ENCODE measurements at places on chromosomes 3 and 15.

DNA sequence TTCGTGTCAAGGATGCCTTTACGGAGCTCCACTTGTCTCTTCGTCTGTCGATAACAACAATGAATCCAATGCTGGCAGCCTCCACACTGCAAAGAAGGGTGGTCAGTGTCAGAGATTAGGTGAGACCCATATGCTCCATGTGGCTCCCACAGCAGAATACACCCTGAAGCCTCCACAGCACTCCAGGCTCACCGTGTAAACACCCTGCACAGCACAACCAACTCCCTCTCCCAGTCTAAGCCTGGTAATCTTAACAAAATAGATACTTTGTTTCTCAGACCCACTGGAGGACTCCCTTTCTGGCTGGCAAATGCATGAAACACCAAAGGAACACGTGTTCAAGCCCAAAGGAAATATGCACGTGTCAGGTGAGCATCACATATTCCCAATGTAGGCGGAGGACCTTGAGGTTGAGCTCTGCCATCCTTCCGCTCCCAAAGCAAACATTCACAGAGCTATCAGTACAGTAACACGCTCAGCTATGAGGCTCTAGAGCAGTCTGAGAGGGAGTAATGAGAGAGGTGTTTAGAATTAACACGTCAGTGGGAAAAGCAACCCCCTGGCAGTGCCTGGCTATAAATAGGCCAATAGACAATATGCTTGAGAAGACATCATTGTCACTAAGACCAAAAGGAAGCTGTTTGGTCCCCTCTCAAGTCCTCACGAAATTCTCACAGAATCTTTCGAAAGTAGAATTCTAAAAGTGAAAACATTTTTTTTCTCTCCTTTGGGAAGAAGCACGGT, 86.7 kb downstream of the MCF2L2 start:
- no peak for DNase-seq

- DNase-seq: no peak
These were observed 78.7 kb downstream of the ITPR1 start for GRCh38 chr3:4571690-4572334.

DNA sequence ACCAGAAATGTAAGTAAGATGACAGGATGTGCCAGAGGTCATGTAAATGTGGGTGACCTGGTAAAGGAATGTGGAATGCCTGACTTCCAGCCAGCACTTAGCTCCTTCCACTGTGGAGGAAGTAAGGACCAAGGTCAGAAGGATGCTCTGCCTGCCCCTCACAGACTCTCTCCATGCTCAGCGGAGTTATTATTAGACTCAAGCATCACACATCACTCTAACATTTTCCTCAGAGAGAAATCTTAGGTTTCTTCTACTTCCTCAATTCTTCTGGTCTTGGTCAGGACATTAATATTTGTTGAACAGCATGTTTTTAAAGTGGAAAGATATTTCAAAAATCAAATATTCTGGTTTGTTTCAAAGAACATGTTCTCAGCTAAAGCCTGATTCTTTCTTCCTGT, 231.4 kb upstream of the WNT5A start:
- DNase-seq: no peak

DNA sequence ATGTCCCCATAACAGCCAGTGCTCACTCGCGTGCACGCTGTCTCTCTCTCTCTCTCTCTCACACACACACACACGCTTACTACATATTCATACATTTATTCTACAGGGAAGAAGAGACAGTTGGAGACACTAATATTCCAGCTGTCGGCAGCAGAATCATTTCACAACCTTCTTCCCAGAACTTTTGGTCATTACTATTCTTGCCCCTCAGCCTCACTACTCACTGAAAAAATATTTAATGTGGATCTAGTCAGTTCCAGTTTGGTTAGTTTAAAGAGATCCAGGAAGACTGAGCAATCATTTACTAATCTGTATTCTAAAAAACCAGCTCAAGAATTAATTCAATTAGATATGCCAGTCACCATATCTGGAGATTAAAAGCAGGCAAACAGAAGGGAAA, 394.9 kb downstream of the PTPRG start:
- DNase-seq: no peak

DNA sequence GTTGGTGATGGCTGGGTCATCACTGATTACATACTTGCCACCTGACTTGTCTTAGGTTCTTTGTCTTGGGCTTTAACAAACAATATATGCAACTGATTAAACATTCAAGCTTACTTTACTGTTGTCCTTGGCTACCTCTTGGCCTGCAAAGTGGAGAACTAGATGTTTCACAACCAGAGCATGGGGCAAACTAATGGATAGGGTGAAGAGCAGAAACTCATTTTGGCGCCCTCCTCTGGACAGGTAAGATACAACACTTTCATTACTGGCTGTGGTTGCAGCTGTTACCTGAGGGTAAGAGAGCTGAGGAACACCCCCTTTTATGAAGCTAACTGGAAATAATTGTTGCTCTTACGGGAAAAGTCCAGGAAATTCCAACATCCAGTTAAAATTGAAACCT, 262.1 kb downstream of the NAALADL2 start:
- DNase-seq: no peak

- peak; percentile 44 for DNase-seq
These were observed 17.3 kb downstream of the KPNA1 start for GRCh38 chr3:122497425-122497824.

DNA sequence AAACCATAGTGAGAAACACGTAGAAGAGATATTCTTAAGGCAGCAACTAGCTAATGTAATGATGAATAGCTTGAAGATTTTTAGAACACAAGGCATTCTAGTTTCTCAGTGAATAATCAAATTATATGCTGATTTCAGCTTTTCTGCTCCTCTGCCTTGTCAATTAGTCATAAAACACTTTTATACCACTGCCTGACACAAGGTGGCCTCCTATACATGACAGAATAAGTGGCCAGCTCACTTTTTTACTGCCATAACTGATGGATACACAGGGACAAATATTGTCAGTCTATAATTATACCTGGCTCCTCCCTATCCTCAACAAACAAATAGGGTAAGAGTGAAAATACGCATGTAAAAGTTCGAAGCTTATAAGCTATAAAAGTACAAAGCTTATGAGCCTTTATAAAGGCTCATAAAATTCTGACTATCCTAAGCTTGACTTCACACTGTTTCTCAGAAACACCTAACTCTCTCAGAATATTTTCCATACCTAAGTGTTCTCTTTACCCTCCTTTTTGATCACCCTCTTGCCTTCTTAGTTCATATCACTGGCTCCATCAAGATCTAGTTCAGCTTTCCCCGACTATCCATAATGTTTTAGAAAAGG, 81.6 kb downstream of the HERC1 start:
- DNase-seq: peak; percentile 34

- DNase-seq: no peak
These were observed 13.9 kb downstream of the BTBD1 start for GRCh38 chr15:83053151-83053550.

DNA sequence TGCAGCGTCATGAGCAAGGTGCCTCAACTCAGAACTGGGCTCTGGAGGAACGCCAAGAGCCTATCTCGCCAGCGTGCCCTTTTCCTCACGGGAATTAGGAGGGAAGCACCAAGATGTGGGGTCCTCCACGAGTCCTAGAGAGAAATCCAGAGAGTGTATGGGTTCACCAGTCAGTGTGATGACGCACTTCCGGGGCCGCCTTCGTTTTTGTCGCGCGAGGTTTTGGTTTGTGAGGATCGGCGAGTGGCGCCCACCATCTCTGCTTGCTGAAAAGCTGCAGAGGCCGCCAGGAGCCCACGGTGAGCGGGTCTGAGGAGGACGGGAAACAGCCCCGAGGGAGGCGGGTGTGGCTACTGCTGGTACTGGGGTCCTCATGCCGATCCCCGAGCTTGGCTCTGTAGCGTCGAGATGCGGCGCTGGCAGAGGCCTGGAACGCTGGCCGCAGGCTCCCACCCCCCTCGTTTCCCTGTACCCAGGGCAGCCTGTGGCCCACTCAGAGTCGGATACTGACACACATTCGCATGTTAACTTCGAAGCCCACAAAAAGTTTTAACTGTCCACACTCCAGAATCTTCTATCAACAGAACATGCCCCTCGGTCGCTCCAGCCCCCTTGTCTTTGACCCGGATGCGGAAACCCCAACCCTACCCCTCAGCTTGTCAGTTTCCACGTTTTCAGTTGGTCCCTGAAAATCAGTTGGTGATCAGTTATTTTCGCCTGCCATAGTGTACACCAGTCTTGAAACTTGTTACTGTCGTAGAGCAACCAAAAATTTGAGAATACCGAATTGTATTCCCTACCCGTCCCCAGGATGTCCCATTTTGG, 30.4 kb downstream of the ZNF662 start:
- no peak for DNase-seq

GRCh38 chr15:65948383-65948782, 79.1 kb downstream of the RAB11A start:
- no peak for DNase-seq

DNA sequence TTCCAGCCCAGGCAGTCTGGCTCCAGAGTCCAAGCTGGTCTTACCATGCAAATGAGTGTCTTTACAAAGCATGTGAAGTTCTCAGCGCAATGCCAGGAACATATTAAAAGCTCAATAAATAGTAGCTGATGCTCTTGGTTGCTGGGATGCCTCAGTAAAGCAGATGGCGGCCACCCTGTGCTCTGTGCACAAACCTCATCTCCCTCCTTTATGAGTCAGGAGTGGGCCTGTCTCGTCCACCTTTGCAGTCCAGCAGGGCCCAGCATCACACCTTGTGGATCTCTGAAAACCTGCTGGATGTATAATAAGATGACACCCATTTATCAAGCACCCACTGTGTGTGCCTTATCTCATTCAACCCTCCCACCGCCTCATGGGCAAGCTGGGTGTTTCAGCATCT, 42.7 kb downstream of the FAM174B start:
- no peak for DNase-seq

DNA sequence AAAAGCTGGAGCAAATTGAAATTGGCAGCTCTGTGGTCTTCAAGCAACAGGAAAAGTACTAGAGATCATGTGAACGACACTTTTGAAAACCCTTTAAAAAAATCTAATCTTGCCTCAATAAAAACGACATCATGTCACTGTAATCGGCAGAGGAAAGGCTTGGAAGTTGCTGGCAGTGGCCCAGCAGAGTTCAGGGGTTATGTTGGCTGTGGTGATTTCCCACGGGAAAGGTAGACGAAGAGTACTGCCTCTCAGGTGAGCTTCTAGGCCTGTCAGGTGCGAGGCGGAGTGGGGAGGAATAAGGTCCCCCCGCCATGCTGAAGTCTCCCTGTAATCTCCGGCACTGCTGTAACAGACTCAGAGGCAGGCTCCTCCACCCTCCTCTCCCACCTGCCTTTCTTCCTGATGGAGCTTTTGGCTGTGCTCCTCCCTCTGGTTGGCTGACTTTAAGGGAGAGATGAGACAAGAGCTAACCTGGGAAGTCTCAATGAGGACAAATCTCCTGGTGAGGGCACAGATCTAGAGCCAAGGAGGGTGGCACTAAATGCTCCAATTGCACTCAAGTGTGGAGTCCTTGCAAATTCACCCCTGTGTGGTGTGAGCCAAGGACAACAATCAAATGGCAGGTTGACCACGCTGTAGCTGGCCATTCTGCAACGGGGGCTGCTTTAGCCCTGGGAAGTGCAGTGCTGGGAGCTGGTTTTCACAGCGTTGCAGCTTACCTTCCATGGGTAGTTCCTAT, 18.7 kb upstream of the HES1 start:
- no peak for DNase-seq

- DNase-seq: no peak
These were observed 56.2 kb downstream of the EXOG start for GRCh38 chr3:38552364-38552763.

GRCh38 chr15:94287794-94288246, 56.5 kb downstream of the MCTP2 start:
- peak; percentile 45 for DNase-seq

- DNase-seq: no peak
These were observed 55.5 kb upstream of the ADAMTS9 start for GRCh38 chr3:64743156-64743886.

GRCh38 chr15:82921242-82921641, 31.3 kb downstream of the HOMER2 start:
- no peak for DNase-seq

- DNase-seq: no peak
These were observed 29.0 kb downstream of the ADCY5 start for GRCh38 chr3:123419850-123420297.

DNA sequence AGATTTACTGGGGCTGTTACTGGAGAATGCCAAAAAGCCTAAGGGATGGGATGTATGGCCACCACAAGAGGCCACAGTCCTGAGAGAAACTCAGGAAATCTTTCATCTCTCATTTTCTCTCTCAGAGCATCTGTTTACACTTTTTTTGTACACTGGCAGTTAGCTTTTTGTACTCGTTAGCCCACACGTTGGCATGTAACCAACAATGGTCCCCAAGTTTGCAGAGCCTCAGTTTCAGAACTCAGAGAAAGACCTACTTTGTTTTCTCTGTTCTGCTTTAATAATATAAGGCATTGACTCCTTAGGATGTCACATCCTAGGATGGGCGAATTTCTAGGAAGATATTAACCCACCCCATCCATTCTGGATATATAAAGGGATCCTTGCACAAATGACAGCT, 183.5 kb downstream of the SUCNR1 start:
- no peak for DNase-seq

- no peak for DNase-seq
These were observed 2.9 kb upstream of the SATB1 start for GRCh38 chr3:18428036-18428435.

GRCh38 chr15:75054172-75054897, 30.9 kb downstream of the PPCDC start:
- DNase-seq: no peak

DNA sequence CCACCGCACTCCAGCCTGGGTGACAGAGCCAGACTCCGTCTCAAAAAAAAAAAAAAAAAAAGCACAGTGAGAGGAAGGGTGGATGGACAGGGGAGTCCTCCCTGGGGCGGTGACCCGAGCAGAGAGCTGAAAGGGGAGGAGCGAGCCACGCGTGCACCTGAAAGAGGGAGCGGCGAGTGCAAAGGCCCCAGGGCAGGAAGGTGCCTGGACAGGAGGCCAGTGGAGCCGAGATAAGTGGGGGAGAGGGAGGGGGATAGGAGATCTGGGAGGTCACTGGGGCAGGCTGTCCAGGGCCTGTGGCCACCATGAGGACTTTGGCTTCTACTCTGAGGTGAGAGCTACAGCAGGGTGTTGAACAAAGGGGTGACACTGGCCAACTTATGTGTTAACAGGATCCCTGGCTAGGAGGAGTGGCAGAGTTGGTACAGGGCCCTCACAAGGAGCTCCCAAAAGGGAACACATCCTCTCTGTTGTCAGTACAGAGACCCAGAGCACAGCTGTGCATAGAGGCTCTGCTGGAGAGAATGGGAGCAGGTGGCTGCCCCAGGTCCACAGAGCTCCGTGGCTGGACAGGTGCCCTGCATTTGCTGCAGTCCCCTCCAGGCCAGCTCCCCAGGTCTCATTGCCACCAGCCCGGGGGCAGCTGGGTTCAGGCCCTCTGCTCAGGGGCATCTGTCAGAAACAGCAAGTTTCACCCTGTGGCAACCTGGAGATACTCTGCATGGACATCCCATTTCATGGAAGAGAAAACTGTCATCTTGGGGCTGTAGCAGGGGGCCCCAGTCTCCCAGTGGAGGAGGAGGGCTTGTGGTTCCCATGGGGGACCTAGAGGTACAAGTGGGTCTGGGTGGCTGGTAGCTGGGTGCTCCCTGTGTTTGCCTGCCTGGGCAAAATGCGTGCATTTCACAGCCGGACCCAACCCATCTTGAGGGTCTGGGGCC, 28.5 kb downstream of the FBLN2 start:
- no peak for DNase-seq

All from GM13977 (cell line).